Memory B cell (primary cell): ENCODE measurements at places on chromosomes 1 and 21.

DNA sequence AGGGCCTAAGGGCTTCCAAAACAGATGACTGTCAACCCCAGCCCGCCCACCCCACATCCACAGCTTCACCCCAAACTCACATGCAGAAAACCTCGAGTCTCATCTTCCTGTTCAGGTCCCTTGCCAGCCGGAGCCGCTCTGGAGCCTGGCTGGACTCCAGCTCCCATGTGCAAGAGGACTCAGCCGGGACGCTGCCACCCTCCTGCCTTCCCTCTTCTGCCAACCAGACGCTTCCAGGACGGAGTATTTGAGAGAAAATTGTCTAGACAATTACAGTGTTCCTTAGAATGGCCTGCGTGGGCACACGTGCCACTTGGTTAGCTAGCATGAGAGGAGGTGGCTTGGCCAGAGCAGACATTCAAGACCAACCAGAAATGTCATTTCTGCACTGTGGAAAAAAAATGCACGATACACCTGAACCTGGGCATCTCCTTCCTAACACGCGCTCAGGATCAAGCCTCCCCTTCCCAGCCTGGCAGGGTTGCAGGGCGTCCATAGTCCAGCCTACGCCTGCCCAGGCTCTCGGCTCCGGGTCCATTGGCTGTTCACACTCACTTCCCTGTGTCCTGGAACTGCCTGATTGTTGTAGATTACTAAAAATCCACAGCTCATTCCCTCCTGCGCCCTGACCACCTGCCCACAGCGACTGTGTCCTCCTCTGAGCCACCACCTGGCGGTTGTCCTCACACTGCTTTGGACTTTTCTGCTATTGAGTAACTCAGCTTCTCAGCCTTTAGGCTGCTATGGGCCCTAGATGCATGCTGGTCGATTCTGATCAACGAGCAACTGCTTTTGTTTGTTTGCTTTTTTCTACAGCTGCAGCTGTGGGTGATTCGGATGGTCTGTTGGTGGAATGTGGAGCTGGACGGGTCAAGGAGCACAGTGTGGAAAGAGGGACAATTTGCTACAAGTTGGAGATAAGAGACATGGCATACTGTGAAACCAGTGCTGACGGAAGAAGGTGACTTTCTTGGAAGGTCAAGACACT, at the start of gene CLDN14:
CLDN14 (minus strand) TSS at position 708 of the 988 bp plus-strand sequence. CDS start 18,427 bp downstream, outside the sequence.
- DNase-seq = no peak

DNA sequence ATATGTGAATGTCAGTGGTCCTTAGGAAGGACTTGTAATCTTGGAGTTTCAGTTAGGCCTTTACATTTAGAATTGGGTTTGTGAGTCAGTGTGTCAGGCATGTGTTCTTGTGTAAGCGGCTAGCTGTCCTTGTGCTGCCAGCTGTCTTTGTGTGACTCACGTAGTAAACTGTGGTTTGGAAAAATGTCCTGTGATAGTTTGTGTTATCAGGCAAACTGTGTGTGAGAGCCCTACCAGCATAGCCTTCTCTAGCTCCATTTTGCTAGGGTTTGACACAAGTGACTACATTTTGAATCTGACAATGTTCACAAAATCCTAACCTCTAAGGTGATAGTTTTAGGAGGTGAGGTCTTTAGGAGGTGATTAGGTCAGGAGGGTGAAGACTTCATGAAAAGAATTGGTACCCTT, 6.9 kb upstream of the SLC35D1 start:
- no peak for DNase-seq

DNA sequence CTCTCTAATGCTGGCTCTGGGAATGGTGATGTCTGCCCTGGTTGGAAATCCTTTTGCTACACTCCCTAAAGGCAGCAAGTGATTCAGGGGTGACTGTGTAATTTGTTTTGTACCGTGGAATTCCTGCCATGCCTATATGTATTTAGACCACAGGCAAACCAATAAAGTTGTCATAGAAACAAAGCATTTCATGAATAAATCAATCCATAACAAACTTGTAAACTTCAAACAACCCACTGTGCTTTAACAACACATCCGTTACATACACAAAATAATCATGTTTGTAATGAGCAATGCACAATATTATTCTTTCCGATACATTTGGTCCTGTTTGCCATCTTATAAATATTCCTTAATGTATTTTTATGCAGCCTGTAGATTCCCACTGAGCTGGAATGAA, 330.3 kb upstream of the SNX7 start:
- DNase-seq = no peak

DNA sequence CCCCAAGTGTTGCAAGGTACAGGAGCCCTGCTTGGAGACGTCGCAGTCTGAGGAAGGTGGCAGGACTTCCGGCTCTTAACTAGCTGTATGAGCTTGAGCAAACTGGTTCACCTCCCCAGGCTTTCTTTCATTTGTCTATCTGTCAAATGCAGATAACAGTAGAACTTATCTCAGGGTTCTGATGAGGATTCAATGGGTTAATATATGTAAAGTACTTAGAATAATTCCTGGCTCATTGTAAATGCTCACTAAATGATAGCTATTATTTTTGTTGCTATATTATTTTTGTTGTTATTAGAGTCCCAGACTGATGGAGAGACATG, 108.5 kb upstream of the IPO9 start:
- no peak for DNase-seq

GRCh38 chr1:10662090-10662688, 134.3 kb downstream of the CASZ1 start:
- DNase-seq = no peak

DNA sequence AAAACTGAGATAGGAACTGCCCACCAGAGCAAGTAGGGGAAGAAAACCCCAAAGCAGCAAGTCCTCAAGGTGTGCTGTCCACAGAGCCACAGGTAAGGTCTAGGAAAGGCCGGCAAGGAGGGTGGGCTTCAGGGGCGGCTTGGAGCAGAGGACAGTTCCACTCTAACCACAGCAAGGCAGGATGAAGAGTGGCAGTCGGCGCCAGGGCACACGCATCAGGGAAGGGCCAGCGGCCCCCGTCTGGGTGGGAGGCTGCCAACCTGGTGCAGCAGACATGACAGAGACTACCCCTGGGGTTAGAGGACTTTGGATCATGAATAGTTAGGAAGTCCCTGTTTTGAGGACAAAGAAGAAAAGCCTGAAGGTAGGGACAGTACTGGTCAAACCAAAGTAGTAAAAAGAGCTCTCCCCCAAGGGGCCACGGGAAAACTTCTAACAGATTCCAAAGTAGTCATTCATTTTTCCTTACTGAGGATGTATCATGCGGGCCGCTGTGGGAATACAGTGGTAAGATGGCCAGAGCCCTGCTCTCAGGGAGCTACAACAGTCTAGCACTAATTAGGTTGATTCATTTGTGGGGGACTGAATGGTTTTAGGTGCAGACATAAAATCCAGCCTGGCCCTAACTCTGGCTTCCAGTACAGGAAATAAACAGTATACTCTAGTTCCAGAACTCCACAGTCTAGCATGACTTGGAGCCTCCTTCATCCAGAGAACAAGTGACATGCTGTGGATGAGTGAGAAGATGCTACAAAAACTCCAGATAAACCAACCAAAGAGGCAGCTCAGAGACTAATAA, 3.5 kb upstream of the RAP1GAP start:
- no peak for DNase-seq

- DNase-seq = no peak
Measured at GRCh38 chr1:100511058-100511457, 26.9 kb upstream of the GPR88 start.

DNA sequence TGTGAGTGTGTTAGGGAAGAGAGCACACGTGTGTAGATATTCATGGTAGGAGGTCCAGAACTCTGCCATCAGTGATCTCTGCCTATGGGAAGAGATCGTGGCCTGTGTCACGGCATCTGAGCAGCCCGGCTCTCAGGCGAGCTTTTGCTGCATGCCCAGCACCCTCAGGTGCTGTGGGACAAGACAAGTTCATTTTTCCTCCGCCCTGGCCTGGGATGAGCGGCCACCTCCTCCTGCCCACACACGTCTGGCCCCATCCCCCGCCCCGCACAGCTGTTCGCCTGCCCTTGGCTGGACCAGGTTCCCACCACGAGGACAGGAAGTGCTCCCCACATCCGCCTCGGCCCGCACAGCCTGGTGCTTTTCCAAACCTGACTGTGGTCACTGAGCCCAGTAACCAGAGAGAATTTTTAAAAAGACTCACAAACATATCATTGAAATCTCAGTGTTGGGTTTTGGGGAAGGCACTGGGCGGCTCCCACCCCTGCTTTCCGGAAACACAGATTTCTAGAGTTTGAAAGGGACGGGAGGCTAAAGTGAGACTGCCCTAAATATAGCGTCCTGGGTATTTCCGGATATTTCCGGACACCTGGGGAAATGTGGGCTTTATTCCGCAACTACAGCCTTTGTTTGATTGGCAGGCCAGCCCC, 18.0 kb downstream of the BMP8A start:
- no peak for DNase-seq

GRCh38 chr1:31763671-31764311, 349 bp downstream of the ADGRB2 start:
- no peak for DNase-seq

- DNase-seq = no peak
Measured at GRCh38 chr1:220785166-220786056, 1.3 kb upstream of the MTARC1 start.

GRCh38 chr1:28789816-28790215, 22.2 kb upstream of the OPRD1 start:
- no peak for DNase-seq

- no peak for DNase-seq
Measured at GRCh38 chr1:171740356-171740863, 1.5 kb downstream of the VAMP4 start.

DNA sequence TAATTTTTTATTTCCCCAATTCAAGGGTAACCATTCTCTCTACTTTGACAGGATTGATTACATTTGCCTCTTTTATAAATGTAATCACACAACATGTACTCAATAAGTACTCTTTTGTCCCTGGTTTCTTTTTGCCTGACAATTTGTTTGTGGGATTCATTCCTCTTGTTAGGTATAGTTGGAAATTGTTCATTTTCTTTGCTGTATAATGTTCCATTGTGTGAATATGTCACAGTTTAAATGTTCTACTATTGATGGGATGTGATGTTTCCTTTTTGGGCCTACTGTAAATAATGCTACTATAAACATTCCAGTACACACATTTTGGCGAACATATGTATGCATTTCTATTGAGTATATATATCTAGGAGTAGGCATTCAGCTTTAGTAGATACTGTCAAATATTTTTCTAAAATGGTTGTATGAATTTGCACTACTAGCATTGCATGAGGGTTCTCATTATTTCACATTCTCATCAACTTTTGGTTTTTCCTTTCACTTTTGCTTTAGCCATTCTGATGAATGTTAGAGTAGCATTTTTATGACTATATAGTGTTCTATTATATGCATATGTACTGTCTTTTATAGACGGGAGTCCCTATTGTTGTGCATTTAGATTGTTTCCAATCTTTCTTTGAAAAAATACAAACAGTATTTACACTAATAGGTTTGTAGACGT, 35.0 kb upstream of the PRKACB start:
- no peak for DNase-seq

DNA sequence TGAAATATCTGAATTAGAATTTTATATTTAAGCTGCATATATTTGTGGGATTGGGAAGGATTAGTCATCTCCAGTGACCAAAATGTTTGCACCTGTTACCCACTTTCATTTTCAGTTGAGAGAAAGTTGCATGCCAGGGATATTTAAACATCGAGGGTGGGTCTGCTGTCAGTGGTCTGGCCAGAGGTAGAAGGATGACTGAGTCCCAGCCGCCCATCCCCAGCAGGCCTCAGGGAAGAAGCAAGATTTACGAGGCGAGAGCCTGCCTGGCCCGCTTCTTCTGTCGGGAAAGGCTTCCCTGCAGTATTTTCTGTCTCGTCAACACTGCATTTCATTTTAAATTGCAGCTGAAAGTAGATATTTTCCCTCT, 1.4 kb upstream of the MAN1C1 start:
- no peak for DNase-seq

DNA sequence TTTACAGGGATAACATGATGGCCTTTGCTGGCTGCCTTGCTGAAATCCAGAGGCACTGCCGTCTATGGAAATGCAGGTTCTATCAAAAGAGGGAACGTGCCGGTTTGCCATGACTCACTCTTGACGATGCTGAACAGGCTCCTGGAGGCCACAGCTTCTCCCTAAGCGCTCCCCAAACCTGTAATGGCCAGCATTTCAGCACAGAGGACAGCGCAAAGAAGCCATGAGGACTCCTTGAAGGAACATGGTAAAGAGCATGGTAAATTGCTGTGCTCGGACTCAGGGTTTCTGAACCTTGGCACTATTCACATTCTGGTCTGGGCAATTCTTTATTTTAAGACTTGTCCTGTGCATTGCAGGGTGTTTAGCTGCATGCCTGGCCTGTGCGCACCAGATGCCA, 217.5 kb downstream of the CAMTA1 start:
- DNase-seq = no peak

DNA sequence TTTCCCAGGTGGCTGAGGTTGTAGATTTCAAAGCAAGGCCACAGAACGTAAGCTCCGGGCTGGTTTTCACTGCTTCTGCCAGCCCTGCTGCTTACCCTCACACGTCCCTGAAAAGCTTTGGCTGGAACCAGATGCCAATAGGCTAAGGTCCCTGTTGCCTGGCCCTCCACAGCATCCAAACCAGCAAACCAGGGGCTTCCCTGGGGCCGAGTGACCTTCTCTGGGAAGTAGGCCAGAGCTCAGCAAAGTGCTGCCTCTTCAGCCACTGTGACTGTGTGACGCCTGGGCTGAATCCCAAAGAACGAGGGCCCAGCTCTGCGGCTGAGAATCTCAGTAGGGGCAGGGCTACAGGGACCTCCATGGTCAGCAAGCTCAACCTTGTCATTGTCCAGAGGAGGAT, 28.9 kb upstream of the RBM15 start:
- DNase-seq = no peak

DNA sequence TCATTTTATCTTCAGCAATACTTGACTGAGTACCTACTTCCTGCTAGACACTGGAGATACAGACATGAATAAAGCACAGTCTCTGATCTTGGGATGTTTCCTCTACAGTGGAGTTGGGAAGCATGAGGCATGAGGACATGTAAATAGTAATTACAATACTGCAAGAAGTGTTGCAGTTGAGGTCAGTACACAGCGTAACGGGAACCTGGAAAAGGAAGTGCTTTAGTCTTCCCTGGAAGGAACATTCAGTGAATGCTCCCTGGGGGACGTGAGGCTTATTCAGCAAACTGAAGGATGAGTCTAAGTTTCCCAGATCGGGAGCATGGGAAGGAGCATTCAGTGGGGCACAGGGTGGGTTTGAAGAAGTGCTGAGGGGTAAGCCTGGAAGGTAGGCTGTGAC, 112.4 kb downstream of the PIK3R3 start:
- DNase-seq = no peak

- no peak for DNase-seq
Measured at GRCh38 chr1:226274138-226274537, 34.8 kb downstream of the LIN9 start.

DNA sequence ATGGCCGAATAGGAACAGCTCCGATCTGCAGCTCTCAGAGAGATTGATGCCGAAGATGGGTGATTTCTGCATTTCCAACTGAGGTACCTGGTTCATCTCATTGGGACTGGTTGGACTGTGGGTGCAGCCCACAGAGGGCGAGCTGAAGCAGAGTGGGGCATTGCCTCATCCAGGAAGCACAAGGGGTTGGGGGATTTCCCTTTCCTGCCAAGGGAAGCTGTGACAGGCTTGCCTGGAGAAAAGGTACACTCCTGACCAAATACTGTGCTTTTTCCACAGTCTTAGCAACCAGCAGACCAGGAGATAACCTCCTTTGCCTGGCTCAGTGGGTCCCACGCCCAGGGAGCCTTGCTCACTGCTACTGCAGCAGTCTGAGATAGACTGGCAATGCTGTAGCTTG, 66.9 kb downstream of the HSD3B1 start:
- DNase-seq = no peak
